Caki2 (cell line): ENCODE measurements at places on chromosomes 1 and 21. TPM values are rescaled to one million over a fixed set of nuclear protein-coding genes. Genes with fewer than 3 reads are reported as not detected.

DNA sequence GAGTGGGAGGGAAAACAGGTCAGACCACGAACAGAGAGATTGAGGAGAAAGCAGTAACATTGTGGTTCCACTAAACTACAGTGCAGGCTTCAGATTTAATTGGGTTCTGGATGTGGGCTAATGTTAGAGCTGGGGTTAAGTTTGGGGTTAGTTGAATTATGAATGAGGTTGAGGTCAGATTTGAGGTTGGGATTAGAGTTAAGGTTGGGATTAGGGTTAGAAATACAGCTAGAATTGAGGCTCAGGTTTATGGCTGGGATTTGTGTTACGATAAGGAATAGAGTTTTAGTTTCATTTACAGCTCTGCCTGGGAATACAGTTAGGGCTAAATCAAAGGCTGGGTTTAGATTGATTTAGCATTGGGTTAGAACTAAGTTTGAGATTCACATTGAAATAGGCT is 1.8 kb upstream of the VSIG8 start:
- no peak for DNase-seq

GRCh38 chr1:147808025-147808424 is 47.6 kb upstream of the GJA5 start:
- DNase-seq, result no peak

- DNase-seq, result peak; percentile 37
Observed at GRCh38 chr1:67584938-67585337, 100.1 kb upstream of the GADD45A start.

DNA sequence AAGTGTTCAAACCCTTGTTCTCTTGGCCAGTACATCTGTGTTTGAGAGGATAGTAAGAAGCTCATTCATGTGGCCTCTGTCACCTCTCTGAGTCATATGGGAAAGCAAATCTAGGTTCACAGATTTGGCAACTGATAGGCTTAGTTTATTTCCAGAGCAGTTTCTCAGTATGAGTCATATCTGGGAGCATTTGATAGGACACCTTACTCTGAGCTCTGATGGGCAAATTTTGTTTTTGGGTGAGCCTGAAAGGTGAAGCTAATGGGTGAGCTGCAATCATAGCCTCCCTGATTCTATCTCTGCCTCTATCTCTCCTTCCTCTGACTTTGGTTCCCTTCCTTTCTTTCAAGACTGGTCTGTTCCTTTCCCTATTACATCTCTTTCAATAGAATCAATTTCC is 134.4 kb downstream of the S1PR1 start:
- DNase-seq, result peak; percentile 2

DNA sequence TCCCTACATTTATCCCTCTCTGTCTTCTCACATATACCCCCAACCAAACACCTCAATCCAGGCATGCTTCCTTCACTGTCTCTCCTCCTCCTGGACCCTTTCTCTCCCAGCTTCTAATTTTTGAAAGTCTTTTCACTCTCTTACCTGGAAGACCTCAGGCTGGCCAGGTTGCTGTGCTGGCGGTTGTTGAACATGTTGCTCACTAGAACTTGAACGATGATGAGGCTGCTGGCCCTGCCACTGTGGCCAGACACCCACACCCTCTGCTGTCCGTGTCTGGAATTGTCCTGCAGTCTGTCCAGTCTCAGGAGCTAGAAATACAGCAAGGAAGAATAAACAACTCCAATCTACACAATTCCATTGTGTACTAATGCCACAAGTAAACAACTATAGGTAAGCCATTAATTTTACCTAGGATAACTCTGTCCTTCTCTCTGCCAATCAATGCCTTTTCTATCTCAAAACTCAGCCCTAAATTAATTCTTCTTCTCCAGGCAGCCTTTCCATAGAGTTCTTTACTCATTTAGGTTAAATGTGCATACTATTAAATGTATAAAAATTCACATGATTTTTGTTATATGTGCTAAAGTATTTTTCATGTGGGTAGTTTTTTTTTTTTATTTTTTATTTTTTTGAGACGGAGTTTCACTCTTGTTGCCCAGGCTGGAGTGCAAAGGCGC is 5.1 kb upstream of the CTSK start:
- peak; percentile 48 for DNase-seq

- no peak for DNase-seq
Observed at GRCh38 chr1:98267423-98267822, 346.6 kb upstream of the DPYD start.

DNA sequence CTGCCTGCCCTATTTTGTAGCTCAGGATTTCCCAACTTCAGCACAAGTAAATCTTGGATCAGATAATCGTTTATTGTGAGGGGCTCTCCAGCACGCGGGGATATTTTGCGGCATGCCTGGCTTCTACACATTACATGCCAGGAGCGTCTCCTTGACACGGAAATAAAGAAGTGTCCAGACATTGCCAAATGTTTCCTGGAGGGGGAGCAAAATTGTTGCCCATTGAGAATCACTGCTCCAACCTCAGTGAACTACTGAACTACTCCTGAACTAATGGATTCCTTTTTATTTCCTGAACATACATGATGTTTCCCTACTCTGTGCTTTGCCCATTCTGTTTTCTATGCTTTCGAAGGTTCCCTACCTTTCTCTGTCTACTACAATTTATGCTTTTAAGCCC is 1359.1 kb upstream of the ADGRL2 start:
- no peak for DNase-seq

DNA sequence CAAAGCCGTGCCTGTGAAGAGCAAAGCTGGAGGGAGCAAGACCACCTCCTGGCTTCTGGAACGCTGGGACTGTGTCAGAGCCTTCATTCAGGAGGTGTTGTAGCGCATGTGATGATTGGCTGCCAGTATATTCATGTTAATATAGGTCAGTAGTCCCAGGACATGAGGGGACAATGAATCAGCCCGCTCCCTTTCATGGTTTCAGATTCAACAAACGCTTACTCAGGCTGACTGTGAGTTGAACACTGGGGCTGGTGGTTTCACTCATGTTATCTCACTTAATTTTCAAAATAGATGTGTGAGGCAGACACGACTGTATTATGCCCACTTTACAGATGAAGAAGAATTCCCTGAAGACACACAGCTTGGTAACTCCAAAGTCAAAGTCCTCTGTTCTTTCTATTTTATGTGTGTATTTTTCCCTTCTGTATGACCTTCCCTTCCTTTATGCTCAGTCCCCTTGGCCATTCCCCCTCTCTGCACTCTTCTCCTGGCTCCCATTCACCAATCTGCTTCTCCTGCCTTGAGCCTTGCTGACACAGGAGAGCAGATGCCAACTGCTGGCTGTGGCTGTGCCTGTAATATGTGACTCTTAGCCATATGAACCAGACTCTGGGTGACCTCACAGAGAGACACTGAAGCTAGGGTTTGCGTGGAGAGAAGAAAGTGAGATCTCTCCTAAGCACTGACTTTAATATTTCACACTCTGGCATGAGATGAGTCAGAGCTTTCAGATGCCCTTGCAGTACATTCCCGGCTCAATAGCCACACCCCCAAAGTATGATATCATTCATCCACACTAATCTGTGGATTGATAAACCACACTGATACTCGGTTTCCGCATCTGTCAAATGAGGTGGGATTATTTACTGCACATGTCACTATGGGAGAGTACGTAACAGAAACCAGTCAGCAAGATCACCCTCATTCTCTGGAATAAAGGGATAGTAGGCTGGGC is 31.4 kb upstream of the KIRREL1 start:
- peak; percentile 70 for DNase-seq

- no peak for DNase-seq
Observed at GRCh38 chr1:2638466-2639115, 5.8 kb upstream of the MMEL1 start.

DNA sequence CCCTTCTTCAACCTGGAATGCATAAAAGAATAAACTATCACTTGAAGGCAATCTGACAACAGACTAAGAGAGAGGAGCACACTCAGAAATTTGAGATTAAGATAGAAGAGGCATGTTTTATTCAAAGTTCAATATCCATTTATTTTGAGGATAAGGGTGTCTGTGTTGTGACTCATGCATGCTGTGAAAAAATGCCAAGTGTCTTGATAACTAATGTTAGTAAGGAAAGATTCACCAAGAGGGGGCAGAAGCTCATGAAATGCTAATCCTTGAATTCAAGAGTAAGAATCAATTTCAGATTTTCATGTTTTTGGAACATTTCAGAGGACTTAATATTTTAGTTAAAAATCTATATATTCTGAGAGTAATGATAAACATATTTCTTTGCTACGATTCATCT is 94.0 kb downstream of the IFI44 start:
- DNase-seq, result no peak

DNA sequence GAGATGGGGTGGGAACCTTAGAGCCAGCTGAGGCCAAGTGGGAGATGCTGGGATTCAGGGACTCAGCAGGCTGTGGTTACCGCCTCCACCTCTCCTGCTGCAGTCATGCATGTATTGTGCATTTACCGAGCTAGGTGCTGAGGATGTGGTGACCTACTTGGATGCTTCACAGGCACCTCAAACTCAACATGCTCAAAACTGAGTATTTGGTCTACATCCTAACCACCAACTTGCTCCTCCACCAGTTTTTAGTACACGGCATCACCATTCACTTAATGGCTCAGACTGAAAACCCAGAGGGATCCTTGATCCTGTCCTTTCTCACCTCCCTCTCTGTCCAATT is 5.6 kb downstream of the CHRNB2 start:
- no peak for DNase-seq

GRCh38 chr1:92478393-92478792 is 8.3 kb downstream of the GFI1 start:
- no peak for DNase-seq

DNA sequence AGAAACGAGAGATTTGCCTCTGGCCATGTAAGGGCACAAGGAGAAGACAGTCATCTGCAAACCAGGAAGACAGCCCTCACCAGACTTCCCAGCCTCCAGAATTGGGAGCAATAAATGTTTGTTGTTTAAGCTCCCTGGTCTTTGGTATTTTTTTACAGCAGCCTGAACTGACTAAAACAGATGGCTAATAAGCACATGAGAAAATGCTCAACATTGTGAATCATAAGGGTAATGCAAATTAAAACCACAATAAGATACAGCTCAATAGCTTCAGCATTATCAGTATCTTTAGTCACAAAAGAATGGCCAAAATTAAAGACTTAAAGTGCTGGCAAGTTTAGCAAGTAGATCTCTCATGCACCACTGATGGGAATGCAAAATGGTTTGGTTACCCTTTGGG is 11.7 kb downstream of the UBE2G2 start:
- DNase-seq, result no peak

DNA sequence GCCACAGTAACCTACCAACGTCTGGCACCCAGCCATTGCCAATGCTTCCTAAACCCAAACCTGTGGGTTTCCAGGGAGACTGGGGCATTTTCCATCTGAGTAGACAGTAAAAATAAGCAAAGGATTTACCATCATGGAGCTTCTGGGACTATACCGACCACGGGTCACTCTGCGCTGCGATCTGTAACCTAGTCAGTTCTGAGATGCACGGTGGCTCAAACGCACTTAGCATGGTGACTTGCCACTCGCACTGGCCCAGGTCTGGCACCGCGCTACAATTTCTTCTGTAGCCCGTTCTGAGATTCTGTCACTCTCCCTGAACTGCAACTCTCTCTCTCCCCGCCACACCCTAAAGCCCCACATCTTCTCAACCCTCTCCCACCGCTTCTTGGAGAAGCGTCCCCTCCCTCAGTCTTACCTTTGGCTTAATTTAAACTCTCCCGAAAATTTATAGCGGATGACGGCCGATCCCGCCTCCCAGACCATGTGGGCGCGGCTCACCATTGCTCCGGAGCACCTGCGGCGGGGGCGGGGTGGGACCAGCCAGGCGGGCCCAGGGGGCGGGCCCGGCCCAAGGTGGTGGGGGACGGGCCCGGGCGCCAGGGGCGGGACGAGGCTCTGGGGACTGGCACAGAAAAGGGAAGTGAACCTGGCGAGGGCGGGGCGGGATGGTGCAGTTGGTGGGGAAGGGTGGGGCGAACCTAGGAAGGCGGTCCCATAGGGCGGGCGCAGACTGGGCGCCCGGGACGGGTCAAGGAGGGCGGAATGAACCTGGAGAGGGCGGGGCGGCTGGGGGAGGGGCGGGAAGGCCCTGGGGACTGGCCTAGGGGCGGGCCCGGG is 493 bp upstream of the MAP3K21 start:
- DNase-seq, result peak; percentile 78

GRCh38 chr1:156586892-156587477 is 4.6 kb upstream of the NAXE start:
- no peak for DNase-seq

GRCh38 chr21:36254106-36254941 is 65.7 kb upstream of the MORC3 start:
- no peak for DNase-seq

DNA sequence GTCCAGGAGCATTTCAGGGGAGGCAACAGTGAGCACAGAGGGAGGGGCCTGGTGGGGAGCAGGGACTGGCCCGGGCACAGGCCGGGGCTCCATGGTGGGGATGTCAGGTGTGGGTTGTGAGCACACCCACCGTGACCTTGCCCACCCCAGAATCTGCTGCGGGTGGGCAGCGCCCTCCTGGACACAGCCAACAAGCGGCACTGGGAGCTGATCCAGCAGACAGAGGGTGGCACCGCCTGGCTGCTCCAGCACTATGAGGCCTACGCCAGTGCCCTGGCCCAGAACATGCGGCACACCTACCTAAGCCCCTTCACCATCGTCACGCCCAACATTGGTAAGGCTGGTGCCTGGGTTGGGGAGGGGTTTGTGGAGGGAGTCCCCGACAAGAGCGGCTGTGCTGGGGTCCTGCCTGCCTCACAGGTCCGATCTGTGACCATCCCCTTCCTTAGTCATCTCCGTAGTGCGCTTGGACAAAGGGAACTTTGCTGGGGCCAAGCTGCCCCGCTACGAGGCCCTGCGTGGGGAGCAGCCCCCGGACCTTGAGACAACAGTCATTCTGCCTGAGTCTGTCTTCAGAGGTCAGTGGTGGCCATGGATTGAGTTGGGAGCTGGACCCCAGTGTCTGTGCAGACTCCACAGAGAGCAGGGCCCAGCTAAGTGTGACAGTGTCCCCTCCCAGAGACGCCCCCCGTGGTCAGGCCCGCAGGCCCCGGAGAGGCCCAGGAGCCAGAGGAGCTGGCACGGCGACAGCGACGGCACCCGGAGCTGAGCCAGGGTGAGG is 14.3 kb downstream of the PSRC1 start:
- no peak for DNase-seq

SLAMF9 gene
- not detected in 2 replicates for total RNA-seq

DIO1 gene
- total RNA-seq, result 0.27 and 18.9 TPM in 2 replicates

GBP5 gene
- not detected in 2 replicates for total RNA-seq

ASPM gene
- 14.5 and 21.4 TPM in 2 replicates for total RNA-seq

DCST1 gene
- total RNA-seq, result not detected in 2 replicates

UBL4B gene
- not detected in 2 replicates for total RNA-seq

ST6GALNAC5 gene
- total RNA-seq, result not detected in 2 replicates

SLC6A17 gene
- 1.3 and 3.2 TPM in 2 replicates for total RNA-seq

DISP1 gene
- total RNA-seq, result 3.9 and 6.8 TPM in 2 replicates

SORT1 gene
- total RNA-seq, result 9.5 and 11.0 TPM in 2 replicates

C1orf87 gene
- not detected in 2 replicates for total RNA-seq

CD1B gene
- total RNA-seq, result not detected in 2 replicates
